Islet precursor cell (in vitro differentiated cells): ENCODE measurements at places on chromosomes 2 and 18.
A peak's percentile ranks its signal among the peaks of the same experiment; 100 is the strongest.

DNA sequence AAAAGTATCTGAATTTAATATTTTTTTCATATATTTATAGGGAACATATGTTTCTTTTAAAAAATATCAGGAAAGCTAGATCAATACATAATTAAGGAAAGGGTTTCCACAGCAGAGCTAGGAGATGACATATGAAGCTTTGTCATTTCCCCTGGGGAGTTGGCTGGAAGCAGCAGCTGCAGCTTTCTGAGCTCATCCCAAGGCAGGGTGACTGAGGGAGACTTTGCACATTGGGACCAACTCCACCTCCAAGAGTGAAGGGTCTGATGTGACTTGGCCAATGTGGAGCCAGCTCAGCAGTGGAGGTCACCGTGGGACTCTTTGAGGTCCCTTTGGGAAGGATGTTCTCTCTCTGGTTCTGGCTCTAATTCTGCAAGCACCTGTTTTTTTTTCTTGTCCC, 315.1 kb downstream of the RDH14 start:
- DNase-seq, result no peak

DNA sequence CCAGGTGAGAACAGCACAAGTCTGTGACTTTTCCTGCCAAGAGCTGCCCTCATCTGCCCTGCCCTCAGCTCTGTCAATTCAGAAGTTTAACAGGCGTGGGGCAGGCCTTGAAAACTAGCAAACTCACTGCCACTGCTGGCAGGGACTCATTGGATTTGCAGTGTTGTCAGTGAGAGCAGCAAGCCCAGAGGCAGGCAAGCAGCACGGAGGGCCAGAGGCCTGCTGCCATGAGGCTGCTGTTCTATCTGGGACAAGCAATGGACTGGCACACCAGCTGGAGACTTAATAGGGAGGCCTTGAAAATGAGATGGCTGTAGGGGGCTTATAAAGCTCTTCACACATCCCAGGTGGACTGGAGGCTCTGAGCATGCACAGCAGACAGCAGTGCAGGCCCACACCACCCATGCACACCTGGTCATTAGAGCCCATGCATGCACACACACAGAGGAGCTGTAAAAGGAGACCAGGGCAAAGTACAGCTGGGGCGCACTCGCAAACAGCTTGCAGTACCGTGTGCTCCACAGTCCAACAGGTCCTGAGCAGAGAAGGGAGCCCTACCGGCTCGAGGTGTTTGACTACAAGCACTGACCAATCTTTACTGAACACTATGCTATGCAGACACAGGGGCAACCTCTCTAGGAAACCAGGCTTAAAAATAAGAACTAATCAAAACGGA, 28.7 kb downstream of the MGAT4A start:
- DNase-seq, result no peak

DNA sequence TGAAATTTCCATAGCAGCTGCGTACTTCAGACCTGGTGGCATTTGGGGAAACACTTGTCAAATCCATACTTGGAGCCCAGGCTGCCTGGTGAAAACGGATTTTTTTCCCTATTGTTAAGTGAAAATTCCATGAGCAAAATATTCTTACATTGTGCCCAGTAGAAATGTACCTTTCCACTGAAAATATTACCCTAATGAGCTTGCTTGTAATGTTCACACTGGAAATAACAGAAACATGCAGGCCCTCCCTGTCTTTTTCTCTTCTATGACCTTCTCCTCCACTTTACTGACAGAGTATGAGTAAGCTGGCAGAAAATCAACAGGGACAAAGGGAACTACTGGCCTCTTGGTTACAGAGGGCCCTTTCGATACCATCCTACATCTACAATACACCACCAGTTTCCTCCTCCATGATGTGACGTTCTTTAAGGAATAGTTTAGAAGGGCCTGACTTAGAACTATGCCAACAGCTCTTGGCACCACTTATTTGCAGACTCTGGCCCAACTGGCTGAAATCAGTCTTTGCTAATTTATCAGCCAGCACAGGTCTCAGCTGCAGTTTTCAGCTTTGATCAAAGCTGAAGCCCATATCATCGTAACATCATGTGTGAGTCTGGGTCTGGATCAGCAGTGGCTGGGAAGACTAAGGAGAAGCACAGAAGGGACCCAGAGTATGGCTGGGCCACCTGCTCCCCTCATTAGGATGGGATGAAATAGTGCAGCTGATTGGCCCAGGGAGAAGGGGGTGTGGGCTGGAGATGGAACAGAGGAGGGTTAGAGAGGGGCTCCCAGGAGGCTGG, 272.2 kb upstream of the ID2 start:
- DNase-seq, result no peak

GRCh38 chr2:18536697-18537096, 23.8 kb downstream of the RDH14 start:
- no peak for DNase-seq

DNA sequence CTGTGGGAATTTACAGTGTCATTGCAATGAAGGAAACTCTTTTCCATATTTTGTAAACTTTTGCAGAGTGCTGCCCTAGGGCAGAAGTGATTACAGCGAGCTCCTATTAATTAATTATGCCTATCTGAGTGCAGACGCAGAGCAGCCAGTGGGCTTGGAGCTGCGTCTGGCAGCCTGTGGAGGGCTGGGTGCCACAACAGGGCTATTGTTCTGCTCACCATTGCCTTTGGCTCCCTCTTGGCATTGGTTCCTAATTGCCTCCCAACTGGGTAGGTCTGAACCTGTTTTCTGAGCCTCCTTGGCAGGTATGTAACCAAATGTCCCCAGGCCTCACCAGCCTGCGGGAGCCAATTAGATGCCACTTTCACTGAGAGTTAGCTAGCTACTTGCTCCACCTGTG, 25.6 kb upstream of the ITGB6 start:
- DNase-seq, result peak; percentile 79

GRCh38 chr18:61820882-61821281, 71.9 kb downstream of the RNF152 start:
- peak; percentile 58 for DNase-seq

DNA sequence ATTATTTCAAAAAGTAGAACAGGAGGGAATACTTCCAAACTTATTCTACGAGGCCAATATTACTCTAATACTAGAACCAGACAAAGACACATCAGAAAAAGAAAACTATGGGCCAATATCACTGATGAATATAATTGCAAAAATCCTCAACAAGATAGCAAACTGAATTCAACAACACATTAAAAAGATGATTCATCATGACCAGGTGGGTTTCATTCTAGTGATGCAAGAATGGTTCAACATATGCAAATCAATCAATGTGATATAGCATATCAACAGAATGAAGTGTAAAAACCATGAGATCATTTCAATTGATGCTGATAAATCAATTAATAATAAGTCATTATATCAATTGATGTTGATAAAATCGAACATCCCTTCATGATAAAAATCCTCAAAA, 22.4 kb upstream of the EML6 start:
- no peak for DNase-seq

DNA sequence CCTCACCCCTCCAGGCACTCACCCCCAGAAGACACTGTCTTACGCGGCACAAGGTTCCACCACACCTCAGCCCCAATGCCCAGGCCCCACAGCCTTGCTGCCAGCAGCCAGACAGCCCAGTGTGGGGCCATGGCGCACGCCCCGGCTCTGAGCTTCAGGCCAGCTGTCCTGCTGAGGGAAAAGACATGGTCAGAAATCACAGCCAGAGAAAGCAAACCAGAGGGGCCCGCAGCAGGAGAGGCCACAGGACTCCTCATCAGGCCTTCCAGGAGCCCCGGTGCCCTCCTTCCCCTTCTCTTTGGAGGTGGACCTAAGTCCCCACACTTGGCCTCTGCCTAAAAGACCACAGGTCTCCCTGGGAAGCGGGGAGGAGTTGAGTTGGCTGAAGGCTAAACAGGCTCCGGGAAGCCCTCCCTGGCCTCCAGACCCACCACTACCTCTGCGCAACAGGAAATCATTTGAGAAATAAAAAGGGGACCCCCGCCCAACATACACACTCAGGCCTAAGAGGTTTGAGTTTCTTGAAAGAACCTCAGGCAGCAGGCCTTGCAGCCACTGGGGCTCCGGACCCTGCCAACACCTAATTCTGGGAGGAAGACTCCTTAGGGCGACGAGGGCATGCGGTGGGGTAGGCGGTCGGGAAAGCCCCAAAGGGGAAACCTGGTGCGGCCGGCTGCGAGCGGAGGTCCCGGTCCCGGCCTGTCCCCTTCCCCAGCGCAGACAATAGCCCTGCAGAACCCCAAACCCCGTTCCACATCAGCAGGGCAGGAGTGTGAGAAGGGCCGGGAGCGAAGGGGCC, 1.9 kb downstream of the SEMA4C start:
- peak; percentile 53 for DNase-seq

- DNase-seq, result no peak
Observed at GRCh38 chr2:235864302-235864701, 303.9 kb downstream of the GBX2 start.

- DNase-seq, result no peak
Observed at GRCh38 chr18:35348001-35348400, 3.8 kb upstream of the ZNF24 start.
